GM12864 (cell line): ENCODE measurements at places on chromosomes 1 and 21.

GRCh38 chr1:9399510-9400424, 107.1 kb downstream of the SPSB1 start:
- DNase-seq, result no peak

GRCh38 chr1:193368302-193368701, 181.9 kb upstream of the B3GALT2 start:
- peak; percentile 13 for DNase-seq

DNA sequence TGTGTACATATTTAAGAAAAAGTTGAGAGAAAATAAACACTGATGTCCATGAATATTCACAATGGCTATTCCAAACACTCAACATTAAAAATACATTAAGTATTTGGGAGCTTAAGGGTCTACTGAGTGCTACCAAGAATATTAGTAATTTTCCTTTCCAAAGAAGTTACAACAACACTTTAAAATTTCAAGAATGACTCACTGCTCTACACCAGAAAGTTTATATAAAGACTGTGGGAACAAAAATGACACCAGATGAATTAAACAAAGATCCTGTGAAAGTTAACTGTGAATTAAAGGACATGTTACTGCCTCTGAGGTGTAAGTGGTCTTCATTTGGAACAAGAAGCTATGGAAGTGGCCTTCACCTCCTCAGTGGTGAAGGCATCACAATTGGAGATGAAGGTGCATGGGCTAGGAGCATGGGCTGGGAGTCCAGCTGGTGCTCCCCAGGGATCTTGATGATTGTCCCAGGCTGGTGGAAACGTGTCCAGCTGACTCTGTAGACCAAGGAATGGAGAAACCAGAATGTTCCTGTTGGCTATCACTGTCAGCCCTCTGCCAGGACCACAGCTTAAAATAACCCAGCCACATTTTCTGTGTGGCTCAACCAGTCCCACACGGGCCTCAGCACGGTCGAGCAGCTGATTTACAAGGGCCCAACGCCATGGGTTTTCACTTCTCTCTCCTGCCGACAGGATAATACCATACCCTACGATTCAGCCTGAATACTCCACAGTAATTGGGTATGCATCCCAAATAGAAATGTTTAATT, 28.8 kb downstream of the TAF5L start:
- no peak for DNase-seq

- no peak for DNase-seq
These were observed 10.0 kb downstream of the TP53BP2 start for GRCh38 chr1:223835754-223836153.

DNA sequence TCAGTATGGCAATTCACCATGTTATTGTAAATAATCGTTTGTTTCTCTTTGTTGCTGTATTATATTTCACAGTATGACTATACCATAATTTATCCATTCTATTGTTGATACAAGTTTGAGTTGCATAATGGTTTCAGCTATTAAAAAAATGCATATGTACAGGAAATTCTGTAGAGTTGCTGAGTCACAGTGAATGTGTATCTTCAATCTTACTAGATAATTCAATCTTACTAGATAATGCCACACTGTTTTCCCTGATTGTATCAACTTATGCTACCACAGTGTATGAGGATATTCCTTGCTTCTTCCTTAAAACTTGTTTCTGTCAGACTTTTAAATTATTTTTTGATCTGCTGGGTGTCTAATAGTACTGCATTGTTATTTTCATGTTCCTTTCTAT, 3.5 kb upstream of the COA6 start:
- DNase-seq, result no peak

GRCh38 chr1:1332031-1332755, 1.1 kb downstream of the TAS1R3 start:
- DNase-seq, result no peak

GRCh38 chr1:92536980-92537884, 50.5 kb upstream of the GFI1 start:
- DNase-seq, result peak; percentile 61
